ENCODE measurements at places on chromosomes 6 and 20.

DNA sequence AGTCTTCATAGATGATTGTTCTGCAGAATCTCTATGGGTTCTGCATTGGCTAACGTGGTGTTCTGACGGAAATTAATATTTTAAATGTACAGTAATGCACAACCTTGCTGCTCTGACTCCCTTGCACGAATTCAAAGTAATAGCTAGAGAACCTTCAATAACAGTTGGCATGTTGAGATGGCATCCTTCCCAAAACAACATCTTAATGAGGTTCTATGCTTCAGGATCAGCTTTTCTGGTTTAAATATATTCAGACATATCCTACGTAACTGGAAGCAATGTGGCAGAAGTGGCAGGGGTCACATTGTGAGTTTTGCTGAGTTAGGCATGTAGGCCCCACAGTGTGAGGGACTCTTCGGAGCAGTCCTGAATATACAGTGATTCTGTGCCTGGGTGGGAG is 25.7 kb downstream of the DSE start:
- no peak for DNase-seq

GRCh38 chr6:45310118-45310788 is 17.9 kb upstream of the RUNX2 start:
- no peak for DNase-seq

- DNase-seq = no peak
These were observed 92.3 kb downstream of the FIG4 start for GRCh38 chr6:109783250-109783986.

GRCh38 chr6:34247481-34248197 is 1.2 kb downstream of the SMIM29 start:
- DNase-seq = no peak

DNA sequence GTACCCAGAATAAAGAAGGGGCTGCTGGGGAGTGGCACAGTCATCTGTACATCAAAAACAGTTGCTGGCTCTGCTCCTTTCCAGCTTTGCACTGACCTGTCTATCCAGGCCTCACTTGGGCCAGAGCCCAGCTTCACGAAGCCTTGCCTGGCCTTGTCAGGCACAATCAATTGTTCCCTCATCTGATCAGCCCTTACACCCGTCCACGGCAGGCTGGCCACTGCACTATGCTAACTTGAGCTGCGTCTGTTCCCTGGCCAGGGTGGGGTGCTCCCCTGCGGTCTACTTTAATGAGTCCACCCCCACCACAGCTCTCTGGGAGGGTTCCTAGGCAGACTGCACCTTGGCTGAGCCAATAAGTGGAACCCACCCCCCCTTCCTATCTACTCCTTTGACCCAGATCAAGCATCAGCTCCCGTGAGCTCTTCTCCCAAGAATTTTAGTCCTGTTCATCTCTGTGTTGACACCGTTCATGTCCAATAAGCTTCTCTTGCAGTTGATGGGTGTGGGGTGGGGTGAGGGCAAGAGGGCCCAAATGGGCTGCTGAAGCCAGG is 74.3 kb upstream of the MLN start:
- DNase-seq = no peak
